Fibroblast of gingiva (primary cell): ENCODE measurements at places on chromosomes 11 and 22.
A peak's percentile ranks its signal among the peaks of the same experiment; 100 is the strongest.

DNA sequence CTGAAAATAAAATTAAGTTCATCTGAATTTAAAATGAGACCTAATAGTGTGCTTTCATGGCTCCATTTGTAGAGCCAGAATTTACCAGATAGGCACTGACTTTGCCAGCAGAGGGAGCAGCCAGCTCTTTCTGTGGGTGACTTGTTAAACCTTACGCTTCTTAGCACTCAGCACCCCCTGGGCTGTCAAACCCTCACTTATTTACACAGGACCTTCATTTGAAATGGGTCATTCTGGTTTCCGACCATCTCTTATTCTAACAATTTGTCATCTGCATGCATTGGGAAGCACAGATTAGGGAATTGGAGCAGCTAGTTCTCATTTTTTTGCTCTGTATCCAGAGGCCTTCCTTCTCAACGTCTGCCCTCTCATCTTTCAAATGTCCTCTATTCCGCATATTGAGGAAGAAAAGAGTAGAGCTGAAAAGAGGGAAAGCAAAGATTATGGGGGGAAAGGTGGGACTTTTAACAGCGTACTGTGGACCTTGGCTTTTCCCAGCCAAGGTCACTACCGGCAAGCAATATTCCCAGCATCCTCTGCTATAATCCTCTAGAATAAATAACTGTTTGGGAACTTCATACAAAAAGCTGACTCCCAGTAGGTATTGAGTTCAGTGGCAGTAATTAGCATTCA lies 3.1 kb downstream of the ASRGL1 start:
- DNase-seq: peak; percentile 39

DNA sequence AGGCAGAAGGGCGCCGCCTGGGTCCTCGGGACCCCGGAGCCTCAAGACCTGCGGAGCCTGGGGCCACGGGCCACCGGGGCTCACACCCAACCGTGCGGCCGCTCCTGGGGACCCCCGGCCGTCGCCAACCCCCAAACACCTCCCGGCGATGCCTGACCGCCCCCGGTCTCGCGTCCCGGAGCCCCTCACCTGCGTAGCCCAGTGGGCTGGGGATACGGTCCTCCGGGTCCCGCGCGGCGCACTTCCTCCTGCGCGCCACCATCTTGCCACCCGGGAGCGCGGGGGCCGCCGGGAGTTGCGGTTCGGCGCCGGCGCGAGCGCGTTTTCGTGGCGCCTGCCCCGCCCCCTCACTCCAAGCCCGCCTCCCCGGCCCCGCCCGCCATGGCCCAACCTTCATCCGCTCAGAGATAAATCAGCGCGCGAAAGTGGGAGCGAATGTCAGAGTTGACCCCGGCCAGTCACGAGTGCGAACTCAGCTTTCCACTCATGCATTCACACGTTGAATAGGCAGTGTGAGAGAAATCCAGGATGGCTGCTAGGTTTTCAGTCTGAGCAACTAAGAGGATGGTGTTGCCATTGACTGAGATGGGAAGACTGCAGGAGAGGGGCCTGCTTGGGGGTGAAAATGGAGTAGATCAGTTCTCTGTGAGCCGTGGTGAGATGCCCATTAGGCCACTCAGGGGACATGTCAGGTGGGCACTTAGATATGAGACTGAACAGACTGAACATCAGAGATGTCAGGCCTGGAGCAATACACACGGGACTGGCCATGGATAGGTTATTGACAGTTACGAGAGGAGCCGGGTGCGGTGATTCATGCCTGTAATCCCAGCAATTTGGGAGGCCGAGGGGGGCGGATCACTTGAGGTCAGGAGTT lies at the start of gene RRP7A:
RRP7A (minus strand) TSS at position 272 of the 877 bp plus-strand sequence; CDS start at position 262, 10 bp downstream.
- peak; percentile 69 for DNase-seq

- DNase-seq: no peak
These were observed 2.2 kb upstream of the GSTT4 start for GRCh38 chr22:24007253-24008021.

DNA sequence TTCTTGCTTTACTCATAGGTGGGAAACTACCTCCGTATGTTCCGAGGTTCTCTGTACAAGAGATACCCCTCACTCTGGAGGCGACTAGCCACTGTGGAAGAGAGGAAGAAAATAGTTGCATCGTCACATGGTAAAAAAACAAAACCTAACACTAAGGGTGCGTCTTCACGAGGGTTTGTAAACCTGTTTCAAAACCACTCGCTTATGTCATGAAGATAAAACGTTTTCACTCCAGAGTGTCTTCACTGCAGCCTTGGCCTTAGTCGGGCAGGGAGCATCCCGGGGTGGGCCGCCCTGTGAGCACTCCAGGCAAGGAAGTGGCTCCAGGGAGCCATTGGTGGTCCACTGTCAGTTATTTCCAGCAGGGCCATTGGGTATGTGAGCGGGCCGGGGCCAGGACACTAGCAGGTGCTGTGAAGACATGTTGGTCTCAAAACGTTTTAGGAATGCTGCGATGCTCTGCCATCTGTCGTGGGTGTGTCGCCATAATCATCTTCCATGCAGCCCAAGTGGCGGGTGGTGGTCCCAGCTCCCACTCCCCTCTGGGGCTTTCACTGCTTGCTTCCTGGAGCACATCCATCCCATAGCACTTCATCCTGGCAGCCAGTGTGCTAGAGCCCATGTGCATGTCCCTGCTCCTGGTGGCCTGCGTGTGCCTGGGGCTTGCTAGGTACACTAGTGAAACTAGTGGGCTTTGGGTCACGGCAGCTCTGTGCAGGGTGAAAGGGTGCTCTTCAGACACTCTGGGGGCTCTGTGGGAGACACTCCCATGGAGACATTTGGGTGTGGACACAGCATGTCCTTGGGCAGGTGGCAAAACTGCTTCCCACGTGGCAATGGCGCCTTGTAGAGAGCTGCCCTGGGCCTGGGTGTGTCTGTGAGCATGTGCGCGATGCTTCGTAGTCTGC lies 5.2 kb downstream of the SMARCB1 start:
- no peak for DNase-seq

- no peak for DNase-seq
These were observed 56.4 kb downstream of the SGSM3 start for GRCh38 chr22:40426594-40427333.

GRCh38 chr22:27004434-27004833 lies 347.0 kb downstream of the MIAT start:
- no peak for DNase-seq
